ENCODE measurements at places on chromosomes 2 and 18. TPM values are rescaled to one million over a fixed set of nuclear protein-coding genes. Genes with fewer than 3 reads are reported as not detected.

Gene GALNT14
- total RNA-seq, result 1.1 TPM

Gene AQP12B
- total RNA-seq, result not detected

Gene ASXL3
- total RNA-seq, result not detected

Gene STPG4
- total RNA-seq, result 0.13 TPM

- DNase-seq, result no peak
- H3K36me3 ChIP-seq, result no peaks in the 10 kb centered on the region
- no peak overlapping the region for H3K4me3 ChIP-seq
- no peak overlapping the region for H3K27ac ChIP-seq
Measured at GRCh38 chr2:85744741-85745601, 8.8 kb upstream of the ATOH8 start.

- H3K4me3 ChIP-seq, result no peak overlapping the region
- H3K27ac ChIP-seq, result no peak overlapping the region
- H3K36me3 ChIP-seq, result no peaks in the 10 kb centered on the region
- DNase-seq, result no peak
- peaks cover 24% of the 10 kb centered on the region for H3K4me1 ChIP-seq
Measured at GRCh38 chr2:70243806-70244584, 4.4 kb downstream of the TIA1 start.

GRCh38 chr18:49949951-49950395 is 136.6 kb upstream of the ACAA2 start:
- DNase-seq, result peak; percentile 61
- H3K27me3 ChIP-seq, result no peaks in the 10 kb centered on the region
- H3K4me1 ChIP-seq, result peaks cover 25% of the 10 kb centered on the region

DNA sequence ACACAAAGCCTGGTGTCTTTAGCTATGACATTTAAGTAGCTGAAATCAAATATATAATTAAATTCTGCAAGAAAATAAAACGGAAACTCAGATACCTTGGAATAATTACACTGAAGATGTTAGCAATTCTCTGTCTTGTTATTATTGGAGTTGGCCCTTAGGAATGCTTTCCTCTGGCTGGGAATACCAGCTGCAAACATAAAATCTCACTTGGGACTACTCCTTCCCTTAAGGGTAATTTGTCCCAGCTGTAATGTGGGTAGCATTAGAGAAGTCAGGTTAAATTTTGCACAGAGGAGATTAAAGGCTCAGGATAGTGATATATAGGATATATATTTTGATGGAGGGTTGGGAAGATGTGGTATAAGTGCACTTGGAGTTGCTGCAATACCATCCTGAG is 37.3 kb upstream of the GRP start:
- H3K36me3 ChIP-seq, result no peaks in the 10 kb centered on the region
- no peaks in the 10 kb centered on the region for H3K4me1 ChIP-seq
- DNase-seq, result no peak
- H3K27me3 ChIP-seq, result no peaks in the 10 kb centered on the region

DNA sequence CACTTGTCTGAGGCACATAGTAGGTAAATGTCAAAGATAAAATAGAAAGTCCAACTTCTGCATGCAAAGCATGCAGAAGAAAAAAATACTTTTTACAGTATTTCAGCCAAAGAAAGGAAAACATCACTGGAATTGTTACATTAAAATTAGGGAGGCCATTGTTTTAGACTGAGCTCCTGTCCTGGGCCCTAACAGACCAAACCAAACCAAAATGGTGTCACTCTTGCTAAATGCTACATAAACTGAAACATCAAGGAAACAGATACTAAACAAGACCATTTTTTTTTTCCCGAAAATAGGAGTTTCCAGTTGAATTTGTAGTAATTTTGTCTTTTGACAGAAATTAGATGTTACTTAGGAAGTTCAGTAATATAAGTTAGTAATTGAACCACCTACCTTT is 508.8 kb downstream of the DSC3 start:
- no peaks in the 10 kb centered on the region for H3K27me3 ChIP-seq
- H3K27ac ChIP-seq, result no peak overlapping the region
- no peaks in the 10 kb centered on the region for H3K4me1 ChIP-seq
- H3K36me3 ChIP-seq, result no peaks in the 10 kb centered on the region
- no peak for DNase-seq

DNA sequence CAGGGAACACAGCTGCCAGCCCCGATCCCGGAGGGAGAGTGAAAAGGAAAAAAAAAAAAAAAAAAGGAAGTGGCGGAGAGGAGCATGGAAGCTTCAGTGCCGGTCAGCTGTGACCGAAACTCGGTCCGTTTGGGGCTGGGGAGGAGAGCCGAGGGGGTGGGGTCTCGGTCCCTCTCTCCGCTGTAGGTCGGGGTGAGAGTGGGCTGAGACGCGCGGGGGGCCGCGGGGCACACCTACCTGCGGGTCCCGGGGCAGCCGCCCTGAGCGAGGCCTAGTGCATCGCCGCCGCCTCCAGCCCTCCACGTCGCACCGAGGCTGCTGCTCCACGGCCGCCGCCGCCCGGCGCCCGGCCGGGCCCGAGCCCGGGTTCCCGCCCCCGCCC is 536 bp downstream of the VPS54 start:
- no peak for DNase-seq
- H3K27me3 ChIP-seq, result no peaks in the 10 kb centered on the region
- peaks cover 31% of the 10 kb centered on the region for H3K4me1 ChIP-seq
- peak overlapping the region; percentile 79 for H3K27ac ChIP-seq

DNA sequence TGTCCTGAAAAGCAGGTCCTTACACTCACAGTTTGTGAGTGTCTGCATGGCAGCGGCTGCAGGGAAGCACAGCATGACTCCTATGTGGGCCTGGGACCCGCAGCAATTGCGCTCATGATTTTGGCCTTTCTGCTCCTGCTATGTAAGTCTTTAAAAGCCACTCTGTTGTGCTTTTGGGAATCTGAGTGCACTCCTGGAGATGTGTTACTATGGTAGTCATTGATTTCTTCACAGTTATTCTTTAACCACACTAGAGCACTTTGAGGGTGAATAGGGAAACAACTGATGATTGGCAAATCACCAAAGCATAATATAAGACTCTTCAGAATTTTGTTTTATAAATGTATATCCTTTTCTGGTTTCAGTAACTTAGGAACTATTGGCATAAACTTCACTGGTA is 40.9 kb downstream of the DSG2 start:
- H3K27ac ChIP-seq, result no peak overlapping the region
- no peaks in the 10 kb centered on the region for H3K36me3 ChIP-seq
- H3K4me1 ChIP-seq, result no peaks in the 10 kb centered on the region
- DNase-seq, result no peak

DNA sequence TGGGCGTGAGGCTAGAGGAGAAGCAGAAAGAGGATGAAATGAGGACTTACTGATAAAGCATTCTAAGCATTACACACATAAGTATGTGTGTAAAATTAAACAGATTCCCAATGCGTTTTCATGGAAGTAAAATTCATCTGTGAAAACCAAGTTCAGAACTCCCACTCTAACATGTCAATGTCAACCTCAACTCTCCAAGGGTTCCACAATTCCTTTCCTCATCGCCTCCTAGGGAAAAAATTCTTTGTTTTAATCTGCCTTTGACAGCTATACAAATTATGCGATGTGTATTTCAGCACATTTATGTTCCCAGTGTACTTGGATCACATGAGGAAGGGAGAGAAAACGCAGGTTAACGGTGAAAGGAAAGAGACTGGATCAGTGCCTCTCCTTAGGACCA is 76.6 kb downstream of the CLIP4 start:
- no peak overlapping the region for H3K4me3 ChIP-seq
- H3K27ac ChIP-seq, result no peak overlapping the region
- DNase-seq, result no peak
- peaks cover 10% of the 10 kb centered on the region for H3K36me3 ChIP-seq
